Activated CD8-positive, alpha-beta memory T cell treated with anti-CD3 and anti-CD28 coated beads for 1 hour (primary cell): ENCODE measurements at places on chromosomes 7 and 10.

GRCh38 chr10:84015877-84016595, 123.3 kb upstream of the GHITM start:
- DNase-seq, result no peak

GRCh38 chr10:103835096-103836050, 20.0 kb downstream of the SH3PXD2A start:
- no peak for DNase-seq

DNA sequence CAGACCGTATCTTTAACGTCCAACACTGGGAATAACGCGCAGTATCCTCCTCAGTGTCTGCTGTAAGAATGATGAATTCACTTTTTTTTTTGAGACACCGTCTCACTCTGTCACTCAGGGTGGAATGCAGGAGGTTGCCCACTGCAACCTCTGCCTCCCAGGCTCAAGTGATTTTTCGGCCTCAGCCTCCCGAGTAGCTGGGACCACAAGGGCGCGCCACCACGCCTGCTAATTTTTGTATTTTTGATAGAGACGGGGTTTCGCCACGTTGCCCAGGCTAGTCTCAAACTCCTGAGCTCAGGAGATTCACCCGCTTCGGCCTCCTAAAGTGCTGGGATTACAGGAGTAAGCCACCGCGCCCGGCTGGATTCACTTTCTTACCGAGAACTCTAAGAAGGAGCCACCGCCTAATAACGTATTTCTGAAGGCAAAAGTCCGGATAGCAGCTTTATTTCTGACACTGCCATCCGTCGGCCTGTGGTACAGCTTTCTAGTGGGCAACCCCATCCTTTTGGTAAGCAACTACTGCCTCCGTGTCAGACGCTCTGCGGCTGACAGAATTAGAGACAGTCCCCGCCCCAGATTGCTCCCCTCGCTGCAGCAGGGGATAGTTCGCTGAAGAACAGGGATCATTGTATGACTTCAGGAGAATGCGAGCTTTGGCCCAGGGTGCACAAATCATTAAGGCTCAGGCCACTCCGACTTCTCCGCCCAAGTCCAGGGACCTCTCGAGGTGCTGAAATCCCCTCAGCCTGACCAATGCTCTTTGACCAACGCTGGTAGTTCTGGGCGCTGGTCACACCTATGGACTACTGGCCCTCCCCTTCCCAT, 662 bp downstream of the POLR3A start:
- DNase-seq, result peak; percentile 7

DNA sequence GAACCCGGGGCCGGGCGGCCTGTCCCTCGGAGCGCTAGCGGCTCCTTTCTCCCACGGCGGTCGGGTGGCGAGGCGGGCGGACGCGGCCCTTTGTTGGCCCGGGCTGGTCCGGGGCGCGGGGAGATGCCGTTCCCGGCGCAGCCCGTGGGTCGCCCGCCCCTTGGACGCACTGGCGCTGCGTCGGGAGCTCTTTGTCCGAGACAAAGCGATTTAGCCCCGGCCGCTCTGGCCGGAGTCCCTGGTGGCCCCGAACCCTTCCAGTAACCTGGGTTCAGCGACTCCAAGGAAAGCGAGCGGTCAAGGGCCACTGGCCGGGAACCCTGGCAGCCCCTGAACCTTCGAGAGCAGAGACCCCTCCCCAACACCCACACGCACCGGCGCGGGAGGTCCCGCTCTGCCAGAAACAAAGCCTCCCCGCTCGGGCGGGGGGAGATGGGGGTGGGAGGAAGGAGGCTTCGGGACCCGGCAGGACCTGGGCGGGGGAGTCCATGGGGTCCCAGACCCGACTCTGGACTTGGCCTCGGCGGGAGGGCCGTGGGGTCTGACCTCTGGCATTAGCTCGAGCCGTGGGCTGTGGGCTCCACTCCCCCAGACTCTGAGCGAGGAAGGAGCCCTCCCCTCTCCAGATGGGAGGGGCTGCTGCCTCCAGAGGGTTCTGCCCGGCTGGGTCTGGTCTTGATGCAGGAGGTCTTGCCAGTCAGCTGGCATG, 836 bp downstream of the DPYSL4 start:
- DNase-seq, result no peak

- no peak for DNase-seq
Observed at GRCh38 chr7:26843705-26844104, 20.7 kb downstream of the SKAP2 start.

DNA sequence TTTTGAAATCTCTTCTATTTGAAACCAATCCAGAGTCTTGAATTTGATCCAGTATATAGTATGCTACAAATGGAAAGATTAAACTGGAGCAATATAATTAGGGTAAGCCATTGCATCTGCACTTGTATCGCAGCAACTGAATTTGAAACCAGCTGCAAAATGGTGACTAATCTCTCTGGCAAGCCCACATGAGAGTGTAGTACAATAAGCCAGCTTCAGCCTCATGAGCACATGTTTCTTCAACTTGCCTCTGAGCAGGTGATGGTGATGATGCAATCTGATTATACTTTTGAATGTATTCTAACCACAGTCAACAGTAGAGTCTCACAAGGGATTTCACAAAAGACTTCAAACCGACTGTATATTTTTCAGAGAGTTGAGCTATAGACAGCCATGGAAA, 829 bp upstream of the RPA3 start:
- DNase-seq, result no peak

DNA sequence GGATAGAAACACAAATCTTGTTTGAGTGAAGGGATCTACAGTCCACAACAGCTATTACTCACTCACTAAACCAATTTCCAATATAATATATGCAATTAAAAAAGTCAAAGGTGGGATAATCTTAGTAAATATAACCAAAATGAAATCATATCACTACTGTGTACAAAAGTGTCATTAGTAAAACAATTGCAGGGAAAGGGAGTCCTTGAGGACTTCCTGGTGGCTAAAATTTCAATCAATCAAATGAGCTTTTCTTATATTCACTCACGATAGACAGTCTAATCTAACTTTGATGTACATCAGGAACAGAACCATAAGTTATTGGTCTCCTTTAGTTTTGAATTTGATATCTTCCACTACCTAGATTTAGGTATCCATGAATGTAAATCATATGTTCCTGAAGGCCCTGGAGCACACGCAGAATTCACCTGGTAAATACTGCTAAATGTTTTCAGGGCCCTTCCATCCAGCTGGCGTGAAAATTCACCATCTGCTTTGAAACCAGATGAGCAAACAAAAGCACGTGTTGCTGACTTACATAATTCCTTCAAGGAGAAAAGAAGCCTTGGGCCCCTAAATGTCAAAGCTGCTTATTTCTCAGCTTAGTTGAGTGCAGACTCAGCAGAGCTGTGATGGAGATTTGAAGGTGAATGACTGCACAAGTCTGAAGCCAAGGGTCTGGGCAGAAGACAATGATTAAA, 159.3 kb upstream of the TMEM196 start:
- no peak for DNase-seq

GRCh38 chr10:34343764-34344163, 471.3 kb downstream of the PARD3 start:
- DNase-seq, result no peak

GRCh38 chr7:158576050-158576762, 11.4 kb downstream of the PTPRN2 start:
- no peak for DNase-seq

- DNase-seq, result no peak
Observed at GRCh38 chr7:151249732-151250072, 1.2 kb upstream of the SMARCD3 start.

- no peak for DNase-seq
Observed at GRCh38 chr7:29099896-29100847, 46.2 kb downstream of the CPVL start.

DNA sequence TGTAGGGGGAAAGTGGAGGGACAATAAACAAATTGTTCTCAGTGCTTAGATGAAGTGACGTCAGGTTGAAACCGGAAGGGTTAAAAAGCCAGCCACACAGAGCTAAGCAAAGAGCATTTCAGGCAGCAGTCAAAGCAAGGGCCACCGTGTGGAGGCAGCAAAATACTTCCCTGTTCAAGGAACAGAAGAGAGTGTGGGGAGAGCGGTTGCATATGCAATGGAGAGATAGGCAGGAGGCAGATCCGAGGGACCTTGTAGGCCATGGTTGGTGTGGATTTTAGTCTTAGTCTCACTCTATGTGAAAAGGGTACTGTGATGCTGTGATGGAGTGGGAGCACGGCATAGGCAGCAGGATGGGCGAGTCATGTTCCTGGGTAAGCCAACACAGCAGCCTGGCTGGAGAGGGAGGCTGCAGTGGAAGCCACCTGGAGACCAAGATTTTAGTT, 3.8 kb upstream of the STN1 start:
- DNase-seq, result no peak

DNA sequence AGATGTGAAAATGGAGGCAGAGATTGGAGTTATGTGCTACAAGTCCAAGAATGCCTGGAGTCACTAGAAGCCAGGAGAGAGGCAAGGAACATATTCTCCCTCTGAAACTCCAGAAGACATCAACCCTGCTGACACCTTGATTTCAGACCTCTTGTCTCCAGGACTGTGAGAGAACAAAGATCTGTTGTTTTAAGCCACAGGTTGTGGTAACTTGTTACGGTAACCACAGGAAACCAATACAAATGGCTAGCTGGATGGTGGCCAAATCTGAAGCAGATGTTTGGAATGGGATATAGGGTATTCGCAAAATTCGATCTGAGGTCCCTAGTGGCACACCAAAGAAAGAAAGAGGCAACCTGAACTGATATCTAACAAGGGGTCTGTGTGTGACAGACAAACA, 129.0 kb downstream of the HERPUD2 start:
- no peak for DNase-seq

- no peak for DNase-seq
Observed at GRCh38 chr10:45387096-45387893, 13.3 kb downstream of the ALOX5 start.

DNA sequence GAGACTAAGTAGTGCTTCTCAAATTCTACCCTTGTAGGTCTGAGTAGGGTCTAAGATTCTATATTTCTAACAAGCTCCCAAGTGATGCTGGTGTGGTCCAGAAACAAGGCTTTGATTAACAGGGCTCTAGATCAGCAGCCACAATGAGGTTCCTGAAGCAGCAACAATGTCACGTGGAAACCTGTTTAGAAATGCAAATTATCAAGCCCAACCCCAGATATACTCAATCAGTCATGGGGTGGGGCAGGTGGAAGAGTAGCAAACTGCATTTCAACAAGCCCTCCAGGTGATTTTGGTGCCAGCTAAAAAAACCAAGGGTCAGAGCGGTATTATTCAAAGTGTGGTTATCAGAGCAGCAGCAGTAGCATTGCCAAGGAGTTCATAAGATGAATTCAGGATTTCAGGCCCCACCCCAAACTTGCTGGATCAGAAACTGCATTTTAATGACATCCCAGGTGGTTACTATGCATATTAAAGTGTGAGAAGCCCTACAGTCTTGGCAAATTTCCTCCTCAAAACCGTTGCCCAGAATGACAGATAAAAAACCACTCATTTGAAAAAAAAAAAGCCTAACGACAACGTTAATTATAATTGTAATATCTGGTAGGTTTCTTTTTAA, 199.2 kb downstream of the AHR start:
- no peak for DNase-seq

DNA sequence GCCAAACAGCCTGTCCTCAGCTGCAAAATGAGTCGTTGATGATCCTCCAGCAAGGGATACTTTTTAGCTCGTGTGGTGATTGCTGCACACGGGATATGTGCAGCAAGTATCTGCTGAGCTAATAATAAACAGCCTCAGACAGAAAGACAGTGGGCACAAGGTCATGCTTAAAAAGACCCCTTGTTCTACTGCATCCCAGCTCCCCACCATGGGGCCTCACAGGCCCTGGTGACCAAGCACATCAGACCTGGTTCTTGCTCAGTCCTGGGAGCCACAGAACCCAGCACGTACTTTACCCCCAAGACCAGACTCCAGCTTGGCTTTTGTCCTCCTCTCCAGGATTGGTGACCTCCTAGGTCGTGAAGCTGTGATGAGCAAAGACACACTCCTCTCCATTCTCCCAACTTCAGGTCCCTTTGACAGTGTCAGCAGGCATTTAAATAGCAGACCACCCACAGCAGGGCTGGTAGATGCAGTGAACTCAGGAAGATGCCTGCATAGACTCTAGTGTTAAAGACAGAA, 50.5 kb downstream of the EGFR start:
- no peak for DNase-seq

GRCh38 chr10:51321980-51322379, 247.7 kb downstream of the PRKG1 start:
- DNase-seq, result no peak

GRCh38 chr10:32790483-32790882, 167.5 kb downstream of the ITGB1 start:
- no peak for DNase-seq

- DNase-seq, result no peak
Observed at GRCh38 chr10:14673189-14673861, 101.4 kb downstream of the FAM107B start.

GRCh38 chr7:142792129-142792528, 21.4 kb downstream of the PRSS2 start:
- DNase-seq, result no peak

DNA sequence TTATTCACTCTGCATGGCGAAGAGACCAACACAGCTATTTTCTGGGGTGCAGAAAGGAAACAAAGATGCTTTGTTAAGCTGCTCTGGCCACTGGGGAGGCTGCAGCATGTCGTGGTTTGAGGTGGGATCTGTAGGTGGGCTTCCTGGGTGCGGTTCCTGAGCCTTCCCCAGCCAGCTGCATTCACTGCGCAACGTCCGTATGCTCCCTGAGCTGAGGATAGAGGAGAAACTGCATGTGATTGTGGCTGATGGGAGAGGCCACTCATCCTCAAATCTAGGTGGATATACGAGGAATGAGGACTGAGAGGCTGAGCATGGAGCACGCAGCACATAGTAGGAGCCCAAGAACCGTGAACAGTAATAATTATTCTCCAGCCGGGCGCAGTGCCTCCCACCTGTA, 9.9 kb upstream of the DNAAF5 start:
- no peak for DNase-seq

DNA sequence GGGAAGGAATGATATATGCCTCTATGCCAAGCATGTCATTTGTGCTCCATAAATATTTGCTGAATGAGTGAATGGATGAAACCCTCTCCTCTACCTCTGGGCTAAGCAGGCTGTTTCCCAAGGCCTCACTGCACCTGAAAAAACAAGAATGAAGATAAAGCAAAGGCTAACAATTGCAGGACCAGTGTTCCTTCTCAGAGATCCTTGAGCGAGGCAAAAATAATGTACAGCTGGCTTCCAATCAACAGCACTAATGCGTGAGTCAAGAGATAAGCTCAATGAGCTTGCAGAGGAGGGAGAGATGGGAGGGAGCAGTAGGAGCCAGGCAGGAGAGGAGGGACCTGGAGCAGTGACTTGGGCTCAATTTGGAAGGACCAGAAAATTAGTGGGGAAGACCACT, 144.5 kb upstream of the NFE2L3 start:
- DNase-seq, result no peak

- no peak for DNase-seq
Observed at GRCh38 chr7:149704507-149704906, 68.9 kb downstream of the ZNF467 start.

- DNase-seq, result no peak
Observed at GRCh38 chr10:92303096-92303495, 12.1 kb downstream of the MARCHF5 start.

- no peak for DNase-seq
Observed at GRCh38 chr10:29411666-29412315, 122.9 kb downstream of the LYZL1 start.
